Amniotic epithelial cell (primary cell): ENCODE measurements at places on chromosomes 7 and 10.

DNA sequence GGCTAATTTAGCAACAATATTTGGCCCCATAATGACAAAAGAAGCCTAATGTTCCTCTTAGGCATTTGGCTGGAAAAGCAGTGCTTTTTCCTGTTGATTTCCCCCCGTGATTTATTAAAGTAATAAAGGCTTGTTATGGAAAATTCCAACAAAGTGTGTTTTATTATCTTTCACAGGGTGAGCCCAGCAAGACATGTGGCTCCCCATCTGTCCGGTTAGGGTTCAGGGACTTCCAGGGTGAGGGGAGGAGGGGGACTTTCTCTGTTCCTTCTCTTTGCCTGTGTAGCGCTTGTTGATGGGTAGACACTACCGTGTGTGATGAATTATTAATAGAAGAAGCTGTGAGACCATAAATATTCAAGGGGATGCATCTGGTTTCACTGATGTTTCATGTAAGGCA, 39.0 kb downstream of the HTR5A start:
- no peak for DNase-seq

- DNase-seq = peak; percentile 72
These were observed 84.6 kb upstream of the CAPZA2 start for GRCh38 chr7:116777651-116778281.

GRCh38 chr7:41292487-41292886, 410.4 kb downstream of the INHBA start:
- DNase-seq = no peak

DNA sequence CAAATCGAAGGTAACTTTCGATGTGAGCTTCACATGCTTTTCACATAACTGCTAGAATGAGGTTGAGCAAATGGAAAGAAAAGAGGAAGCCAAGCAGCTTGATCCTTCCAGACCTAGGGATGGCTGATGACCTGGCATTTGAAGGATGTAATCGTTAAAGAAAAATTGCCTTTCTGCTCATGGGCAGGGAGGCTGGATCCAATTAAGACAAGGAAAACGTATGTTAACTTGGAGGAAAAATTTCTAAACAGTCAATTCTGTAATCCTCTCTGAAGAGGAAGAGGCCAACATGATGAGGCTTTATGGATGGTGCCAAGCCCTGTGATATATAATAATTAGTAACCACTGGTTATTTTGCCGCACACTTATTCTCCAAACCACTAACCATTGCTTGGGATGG, 12.5 kb downstream of the GRK5 start:
- DNase-seq = no peak

DNA sequence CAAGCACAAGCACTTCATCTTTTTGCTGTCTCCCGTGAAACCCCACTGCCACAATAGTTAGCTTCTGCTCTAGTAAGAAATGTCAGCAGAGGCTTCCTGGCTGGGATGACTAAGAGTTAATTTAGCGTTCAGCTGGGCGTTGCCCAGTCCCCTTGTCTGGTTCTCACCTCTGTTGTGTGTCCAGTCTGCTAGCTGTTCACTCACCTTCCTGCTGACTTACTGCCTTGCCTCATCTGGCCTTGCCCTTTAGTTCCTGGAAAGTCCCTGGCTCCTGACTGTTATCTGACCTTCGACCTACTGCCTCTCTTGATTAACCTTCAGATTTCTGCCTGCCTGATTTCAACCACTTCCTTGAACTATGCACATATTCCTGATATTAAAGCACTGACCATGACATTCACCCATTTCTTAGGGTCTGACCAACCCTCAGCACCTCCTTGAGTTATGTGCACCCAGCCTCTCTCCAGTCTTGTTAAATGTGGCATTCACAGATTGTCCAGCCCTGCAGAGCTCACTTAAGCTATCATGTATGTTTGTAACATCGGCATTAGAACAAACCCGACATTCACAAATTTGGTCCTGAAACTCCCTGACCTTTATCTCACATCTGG, 30.3 kb downstream of the C7orf33 start:
- DNase-seq = no peak

- DNase-seq = peak; percentile 2
These were observed 123.3 kb downstream of the CDH23 start for GRCh38 chr10:71520042-71520441.

- DNase-seq = peak; percentile 8
These were observed 127.5 kb downstream of the CRPPA start for GRCh38 chr7:16293669-16294425.

DNA sequence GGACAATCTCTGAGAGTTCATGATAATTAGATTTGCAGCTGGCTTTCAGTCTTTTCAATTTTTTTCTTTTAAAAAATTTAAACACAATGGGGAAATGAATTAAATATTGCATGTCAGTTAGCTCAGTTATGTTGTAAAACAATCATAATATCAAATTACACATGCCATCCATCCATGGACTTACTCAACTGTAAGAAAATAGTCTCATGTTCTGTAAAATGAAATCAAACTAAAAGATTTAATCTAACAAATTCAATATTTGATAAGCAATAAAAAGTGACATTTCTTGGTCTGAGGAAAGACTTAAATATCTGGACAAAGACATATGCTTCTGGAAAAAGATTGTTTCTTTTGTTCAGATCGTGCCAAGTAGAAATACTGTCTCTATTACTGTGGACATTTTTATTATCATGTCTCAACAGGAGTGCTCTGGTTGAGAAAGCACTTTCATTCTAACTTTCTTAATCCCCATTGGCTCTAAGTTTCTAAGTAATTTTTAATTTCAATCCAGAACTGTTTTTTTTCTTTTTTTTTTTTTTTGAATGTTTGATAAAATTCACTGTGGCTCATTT, 179.2 kb upstream of the FAM3C start:
- DNase-seq = no peak

DNA sequence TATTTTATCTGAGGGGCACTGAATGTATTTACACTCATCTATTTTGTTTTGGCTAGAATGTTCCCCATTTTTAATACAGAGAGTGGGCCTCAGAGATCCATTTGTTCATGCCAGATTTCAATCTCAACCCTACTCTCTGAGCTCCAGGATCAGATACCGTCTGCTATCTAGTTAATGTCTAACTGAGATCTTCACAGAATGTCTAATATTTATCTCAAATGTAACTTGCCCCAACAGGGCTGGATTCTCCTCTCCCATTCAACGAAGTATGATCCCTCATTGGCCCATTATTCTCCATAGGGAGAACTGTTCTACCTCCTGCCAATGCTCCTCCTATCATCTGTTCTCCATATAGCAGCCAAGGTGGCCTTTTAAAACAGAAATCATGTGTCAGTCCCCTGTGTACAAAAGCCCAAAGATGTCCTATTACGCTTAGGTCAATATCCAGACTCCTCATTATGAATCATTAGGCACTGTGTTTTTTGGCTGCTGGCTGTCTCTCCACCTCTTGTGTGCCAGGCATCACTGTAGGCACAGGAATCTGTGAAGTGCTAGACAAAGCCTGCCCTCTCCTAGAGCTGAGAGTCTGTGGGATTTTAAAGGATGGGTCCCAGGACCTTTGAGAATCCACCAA, 169.3 kb upstream of the AGK start:
- no peak for DNase-seq

GRCh38 chr7:8147760-8148463, 114.1 kb downstream of the ICA1 start:
- DNase-seq = no peak

DNA sequence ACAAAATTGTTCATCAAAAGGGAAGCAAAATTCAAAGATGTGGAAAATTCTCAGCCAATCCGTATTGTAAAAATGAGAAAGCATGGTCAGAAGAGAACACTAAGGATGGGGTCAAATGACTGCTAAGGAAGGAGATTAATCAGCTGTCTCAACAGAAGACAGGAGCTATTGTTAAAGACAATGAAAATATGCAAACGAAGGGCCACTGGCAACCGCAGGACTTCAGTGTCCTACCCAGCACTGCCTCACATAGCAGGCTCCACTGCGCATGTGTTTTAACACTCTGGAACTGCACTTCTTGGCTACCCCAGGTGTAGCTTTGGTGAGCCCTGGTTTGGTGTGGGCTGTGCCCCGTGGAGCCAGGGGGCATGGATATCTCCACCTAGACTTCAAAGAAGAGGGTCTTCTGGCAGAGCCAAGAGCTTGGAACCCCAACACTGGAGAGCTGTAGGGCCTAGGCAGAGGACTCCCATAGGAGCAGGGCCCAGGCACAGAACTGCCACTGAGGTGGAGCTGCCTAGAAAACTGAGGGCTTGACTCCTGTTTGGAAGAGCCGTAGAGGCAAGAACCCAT, 176.2 kb upstream of the GDF10 start:
- no peak for DNase-seq

DNA sequence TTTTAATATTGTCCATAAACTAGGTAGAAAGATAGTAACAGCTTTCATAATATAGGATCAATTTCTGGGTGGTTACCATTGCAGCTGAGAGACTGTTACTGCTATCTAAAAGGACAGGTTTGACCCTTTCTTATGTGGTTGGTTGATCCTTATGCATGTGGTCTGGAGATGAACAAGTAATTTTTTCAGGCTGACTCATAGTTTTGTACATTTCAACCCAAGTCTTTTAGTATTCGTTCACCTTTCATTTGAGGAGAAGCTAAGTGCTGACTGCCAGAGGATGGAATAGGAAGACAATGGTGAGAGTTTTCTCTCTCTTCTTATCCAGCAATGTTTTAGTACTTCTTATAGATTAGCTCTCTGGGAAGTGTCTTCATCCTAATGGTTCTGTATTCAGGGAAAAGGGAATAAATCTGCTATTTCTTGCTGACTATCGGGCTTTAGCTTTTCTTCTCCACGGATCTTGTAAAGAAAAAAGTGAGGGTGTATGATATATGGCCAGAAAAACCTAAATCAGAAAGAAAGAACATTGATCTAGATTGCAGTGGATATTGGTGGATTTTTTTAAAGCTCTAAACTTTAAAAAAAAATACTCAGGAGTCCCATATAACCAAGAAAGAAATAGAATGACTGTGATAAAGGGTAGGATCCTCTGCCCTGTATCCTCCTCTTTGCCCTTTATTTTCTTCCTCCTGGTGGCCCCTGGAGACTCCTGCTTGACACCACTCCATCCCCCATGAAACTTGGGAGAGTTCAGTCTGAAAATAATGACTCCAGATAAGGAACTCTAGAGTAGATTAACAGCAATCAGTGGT, 88.0 kb downstream of the CPED1 start:
- peak; percentile 83 for DNase-seq

GRCh38 chr10:26491934-26492333, 53.8 kb downstream of the APBB1IP start:
- no peak for DNase-seq

- no peak for DNase-seq
These were observed 221.9 kb upstream of the INHBA start for GRCh38 chr7:41924796-41925195.

- peak; percentile 18 for DNase-seq
These were observed 1.0 kb downstream of the CACNA2D1 start for GRCh38 chr7:82442492-82443035.

GRCh38 chr10:123227706-123228105, 73.5 kb downstream of the BUB3 start:
- no peak for DNase-seq

- no peak for DNase-seq
These were observed 14.3 kb upstream of the ZMIZ1 start for GRCh38 chr10:79054203-79055099.

GRCh38 chr10:125567529-125567928, 115.4 kb downstream of the TEX36 start:
- DNase-seq = no peak

GRCh38 chr7:78220754-78221153, 422.2 kb downstream of the PHTF2 start:
- no peak for DNase-seq

- DNase-seq = peak; percentile 7
These were observed 276.5 kb upstream of the SMIM30 start for GRCh38 chr7:113394856-113395255.

DNA sequence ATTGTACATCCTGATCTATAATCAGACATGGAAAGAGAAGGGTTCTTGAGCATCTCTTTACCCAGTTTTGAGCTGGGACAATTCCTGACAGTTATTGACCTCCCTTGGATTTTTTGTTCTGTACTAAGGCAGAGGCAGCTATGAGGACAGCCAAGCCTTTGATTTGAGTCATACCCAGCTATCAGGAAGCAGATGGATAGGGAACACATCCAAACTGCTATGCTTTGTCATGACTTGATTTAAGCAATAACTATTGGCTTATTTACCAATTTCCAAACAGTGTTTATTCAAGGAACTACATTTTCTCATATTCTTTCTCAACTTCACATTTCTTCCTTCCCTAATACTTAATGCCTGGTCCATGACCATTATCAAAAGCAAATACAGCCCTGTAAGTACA, 396.4 kb upstream of the STEAP1 start:
- DNase-seq = no peak
